ENCODE measurements at places on chromosomes 12 and 14. TPM values are rescaled to one million over a fixed set of nuclear protein-coding genes. Genes with fewer than 3 reads are reported as not detected.
A peak's percentile ranks its signal among the peaks of the same experiment; 100 is the strongest.

- no peak for DNase-seq
Observed at GRCh38 chr12:115710104-115710564, 567.4 kb downstream of the MED13L start.

FOXA1 gene
- total RNA-seq = not detected

DNA sequence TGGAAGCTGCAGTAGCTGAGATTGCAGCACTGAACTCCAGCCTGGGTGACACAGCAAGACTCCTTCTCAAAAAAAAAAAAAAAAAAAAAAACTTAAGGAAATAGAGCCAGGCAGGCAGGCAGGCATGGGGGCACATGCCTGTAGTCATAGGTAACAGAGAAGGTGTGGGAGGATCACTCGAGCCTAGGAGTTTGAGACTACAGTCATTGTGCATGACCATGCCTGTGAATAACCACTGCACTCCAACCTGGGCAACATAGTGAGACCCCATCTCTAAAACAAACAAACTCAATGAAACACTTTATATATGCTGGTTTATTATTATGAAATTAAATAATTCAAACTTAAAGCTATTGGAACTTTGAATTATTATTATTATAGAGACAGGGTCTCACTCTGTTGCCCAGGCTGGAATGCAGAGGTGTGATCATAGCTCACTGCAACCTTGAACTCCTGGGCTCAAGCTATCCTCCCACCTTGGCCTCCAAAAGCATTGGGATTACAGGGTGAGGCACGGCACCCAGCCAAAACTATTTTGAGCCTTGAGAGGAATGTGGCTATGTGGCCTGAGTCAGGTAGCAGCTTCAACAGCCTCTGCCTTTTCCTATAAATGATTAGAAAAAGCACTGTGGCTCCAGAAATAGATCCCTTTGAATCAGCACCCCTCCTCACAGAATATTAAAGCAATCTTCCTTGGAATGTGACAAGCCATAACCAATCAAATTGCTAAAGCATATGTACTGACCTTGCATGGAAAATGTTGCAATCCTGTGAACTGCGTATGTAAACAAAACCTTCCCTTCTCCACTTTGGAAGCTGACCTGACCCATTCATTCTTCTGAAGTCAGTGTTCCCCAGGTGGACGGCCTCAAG lies 34.7 kb upstream of the YY1 start:
- DNase-seq = no peak

GALNT9 gene
- total RNA-seq = not detected

GRCh38 chr12:2925322-2925995 lies 33.7 kb upstream of the TEAD4 start:
- no peak for DNase-seq

KRT74 gene
- total RNA-seq = not detected

COCH gene
- 0.55 TPM for total RNA-seq

GRCh38 chr14:54330876-54331275 lies 65.9 kb upstream of the CDKN3 start:
- no peak for DNase-seq

DNA sequence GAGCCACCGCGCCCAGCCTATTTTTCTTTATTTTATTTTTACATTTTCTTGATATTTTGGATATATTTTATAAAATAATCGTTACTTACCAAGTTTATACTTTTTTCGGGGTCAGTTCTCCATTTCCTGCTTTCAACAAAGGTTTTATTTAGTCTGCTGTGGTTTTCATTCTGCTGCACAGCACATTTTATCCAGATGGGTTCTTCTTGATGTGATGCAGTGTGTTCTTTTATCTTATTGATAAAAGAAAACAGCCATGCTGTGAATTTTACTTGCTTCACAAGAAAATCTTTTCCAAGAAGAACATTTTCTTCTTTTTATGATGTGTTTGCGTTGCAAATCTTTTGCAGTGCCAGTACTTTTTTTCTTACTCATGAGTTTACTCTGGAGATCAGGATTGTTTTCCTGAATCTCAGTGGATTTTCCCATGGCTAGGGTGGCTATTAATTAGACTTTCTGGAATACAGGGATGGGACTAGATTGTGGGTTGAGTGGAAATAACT lies 192.5 kb downstream of the ADGRD1 start:
- DNase-seq = no peak

GSC gene
- total RNA-seq = not detected

STON2 gene
- total RNA-seq = 3.0 TPM

INSM2 gene
- total RNA-seq = not detected

DNA sequence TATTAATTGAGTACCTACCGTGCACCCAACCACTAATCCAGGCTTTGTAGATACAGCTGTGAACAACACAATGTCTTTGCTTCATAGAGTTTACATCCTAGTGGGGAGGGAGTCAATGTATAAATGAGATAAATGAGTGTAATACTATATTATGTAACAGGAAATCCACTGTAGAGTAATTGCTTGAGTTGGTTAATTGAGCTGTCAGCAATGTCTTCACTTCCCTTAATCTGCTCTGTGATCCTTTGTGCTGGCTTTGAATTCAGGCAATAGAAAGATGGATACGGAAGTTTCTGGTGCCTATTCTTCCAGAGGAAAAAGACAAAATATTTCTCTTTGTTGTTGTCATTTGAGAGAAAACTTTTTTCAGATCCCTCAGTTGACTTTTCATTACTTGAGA lies 104.0 kb upstream of the SLC16A7 start:
- no peak for DNase-seq

APEX1 gene
- 91.9 TPM for total RNA-seq

DNA sequence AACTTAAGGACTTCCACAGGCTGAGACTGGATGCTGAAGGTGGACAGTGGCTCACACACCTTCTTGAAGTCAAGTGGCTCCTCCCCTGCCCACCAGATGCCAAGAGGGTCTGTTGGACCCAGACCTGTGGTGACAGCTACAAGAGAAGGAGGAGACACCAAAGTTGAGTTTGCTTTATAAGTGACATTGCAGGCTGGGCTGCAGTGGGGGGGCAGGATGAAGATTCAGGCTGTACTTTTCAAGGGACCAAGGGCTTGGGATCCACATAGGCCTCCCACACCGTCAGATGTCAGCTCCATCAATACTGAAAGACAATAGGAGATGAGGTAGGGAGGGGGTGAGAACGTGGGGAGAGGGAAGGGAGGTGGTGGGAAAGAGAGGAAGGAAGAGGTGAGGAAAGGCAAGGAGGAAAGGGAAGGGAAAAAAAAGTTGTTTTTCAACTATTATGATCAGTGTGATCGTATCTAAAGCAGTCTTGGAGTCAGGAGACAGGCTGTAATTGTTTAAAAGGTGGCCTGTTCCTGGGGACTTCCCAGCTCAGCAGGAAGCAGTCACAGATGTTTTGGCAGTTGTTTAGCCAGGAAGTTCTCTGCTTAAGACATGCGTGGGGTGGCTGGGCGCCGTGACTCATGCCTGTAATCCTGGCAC lies 84.1 kb upstream of the RESF1 start:
- peak; percentile 63 for DNase-seq

DNA sequence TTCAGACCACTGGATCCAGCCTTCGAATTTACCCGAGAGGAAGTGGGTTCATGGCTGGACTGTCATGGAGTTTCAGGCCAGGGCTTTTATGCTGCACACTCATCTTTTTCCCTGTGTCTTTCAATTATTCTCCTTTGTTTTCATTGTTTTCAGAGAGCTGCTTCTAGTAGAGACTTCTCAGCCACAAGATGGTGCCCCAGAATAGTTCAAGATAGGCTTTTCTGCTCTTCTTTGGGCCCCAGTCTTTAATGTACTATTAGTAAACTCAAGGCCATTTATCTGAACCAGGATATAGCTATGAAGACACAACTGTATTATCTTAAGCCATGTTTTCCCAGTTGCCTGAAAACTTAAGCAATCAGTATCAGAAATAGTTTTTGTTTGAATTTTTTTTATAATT lies 30.4 kb upstream of the PSMA6 start:
- DNase-seq = no peak

Measured in activated CD4-positive, alpha-beta memory T cell treated with anti-CD3 and anti-CD28 coated beads, Interleukin-2, amount 10 ng/mL, durations not matched to agents 7 days and 5 days (primary cell).